NCI-H460 (cell line): ENCODE measurements at places on chromosomes 4 and X.

- no peak for DNase-seq
These were observed 446.0 kb upstream of the PITX2 start for GRCh38 chr4:111068883-111069282.

GRCh38 chr4:5460106-5460801, 248.1 kb downstream of the EVC2 start:
- DNase-seq: peak; percentile 1

DNA sequence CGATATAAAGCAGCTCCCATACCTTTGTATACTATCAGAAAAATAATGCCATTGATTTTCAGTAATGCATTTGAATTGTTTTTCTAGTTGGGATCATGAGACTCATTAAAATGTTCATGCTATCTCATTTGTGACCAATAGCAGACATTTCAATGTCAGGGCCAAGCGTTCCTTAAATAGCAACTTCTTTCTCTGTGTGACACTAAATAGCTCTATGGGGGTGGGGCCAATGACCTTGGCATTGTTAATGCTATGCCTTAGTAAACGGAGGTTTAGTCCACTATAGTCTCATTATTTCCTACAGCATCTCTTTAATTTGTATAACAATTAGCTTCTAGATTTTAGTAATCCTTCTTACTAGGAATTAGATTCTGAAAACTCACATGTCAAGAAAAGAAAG, 48.6 kb upstream of the ARHGAP24 start:
- no peak for DNase-seq

DNA sequence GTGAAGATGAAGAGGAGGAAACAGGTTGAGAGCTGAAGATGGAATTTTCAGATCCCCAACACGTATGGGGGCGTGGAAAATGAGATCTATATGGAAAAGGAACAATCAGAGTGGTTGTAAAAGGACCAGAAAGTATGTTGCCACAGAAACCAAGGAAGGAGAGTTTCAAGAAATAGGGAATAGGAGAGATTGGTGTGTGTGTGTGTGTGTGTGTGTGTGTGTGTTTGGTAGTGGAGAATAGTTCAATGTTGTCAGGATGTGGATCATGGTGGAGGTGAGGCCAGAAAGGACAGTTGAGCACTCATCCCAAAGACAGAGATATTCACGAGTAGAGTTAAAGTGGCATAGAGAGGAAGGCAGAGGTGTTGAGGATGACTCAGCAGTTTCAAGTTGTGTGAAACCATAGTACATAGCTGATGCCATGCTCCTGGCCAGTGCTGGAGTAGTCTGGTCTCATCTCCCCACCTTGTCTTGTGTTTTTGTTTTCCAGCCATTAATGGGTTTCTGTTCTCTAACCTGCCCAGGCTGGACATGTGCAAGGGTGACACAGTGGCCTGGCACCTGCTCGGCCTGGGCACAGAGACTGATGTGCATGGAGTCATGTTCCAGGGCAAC, 36.1 kb downstream of the HEPH start:
- DNase-seq: peak; percentile 2

- no peak for DNase-seq
These were observed 180.6 kb upstream of the MAP3K15 start for GRCh38 chrX:19695884-19696283.

DNA sequence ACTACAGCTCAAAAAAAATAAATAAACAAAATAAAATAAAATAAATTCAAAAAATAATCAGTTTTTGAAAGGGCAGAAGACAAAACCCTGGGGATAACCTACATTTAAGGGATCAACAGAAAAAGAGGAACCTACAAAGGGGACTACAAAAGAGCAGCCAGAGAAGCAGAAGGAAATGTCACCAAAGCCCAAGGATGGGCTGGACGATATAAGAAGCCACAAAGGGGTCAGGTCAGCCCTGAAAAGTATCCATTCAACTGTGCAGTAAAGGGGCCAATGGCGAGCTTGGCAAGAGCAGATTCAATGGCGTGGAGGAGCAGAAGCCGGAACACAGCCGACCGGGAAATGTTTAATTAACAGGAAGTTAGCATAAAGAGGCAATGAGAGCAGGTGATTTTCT, 16.9 kb downstream of the ACOT9 start:
- DNase-seq: no peak

DNA sequence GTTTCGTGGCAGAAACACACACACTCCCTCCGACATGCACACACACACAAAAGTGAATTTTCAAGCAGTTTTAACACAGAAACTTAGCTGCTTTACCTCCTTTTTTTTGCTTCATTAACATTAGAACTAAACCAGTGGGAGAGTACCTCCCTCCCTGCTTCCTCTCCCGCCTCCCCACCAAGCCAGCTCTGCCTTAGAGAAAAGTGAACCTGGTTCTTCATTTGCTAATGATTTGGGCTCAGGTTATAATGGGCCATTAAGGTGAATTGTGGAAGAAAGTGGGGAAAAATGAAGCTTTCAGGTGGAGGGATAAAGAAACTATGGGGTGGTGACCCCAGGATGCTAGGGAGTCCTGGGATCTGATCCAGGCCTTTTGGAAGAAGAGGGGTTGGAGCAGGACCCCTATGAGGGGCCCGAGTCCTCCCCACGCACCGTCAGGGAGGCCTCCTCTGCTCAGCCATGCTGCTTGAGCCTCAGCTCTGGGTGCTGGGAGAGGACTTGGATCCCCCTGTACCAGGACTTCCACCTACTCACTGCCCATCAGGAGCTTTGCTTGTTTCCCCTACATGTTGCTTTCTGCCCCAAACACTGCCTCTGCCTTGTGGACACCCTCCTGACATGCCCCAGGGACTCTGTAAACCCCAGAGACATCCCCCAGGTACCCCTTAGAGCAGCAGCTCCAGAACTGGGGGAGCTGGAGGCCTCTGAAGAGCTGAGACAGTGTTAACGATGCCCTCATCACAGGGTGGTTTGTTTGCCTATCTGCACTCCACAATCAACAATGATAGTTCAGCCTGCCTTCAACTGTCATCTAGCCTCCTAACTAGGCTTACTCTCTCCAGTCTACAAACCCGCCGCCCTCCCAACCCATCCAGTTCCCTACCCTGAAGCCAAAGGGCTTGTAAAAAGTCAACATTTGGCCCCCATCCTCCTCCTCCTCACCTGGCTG, 6.5 kb upstream of the JADE1 start:
- DNase-seq: no peak

DNA sequence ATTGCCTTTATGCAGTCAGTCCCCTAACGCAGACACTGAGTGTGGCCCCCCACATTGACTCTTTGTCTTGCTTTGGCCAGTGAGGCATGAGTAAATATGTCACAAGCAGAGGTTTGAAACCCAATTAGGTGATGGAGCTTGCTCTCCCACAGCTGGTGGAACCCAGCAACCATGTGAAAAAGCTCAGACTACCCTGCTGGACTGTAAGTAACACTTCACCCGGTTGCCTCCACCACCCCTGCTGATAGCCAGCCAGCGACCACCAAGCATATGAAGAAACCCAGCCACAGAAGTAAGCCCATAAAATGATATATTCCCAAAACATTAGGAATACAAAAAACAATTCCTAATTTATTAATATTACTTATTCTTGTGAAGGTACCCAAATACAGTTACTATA, 21.6 kb upstream of the PDCL2 start:
- no peak for DNase-seq
